ENCODE measurements at places on chromosomes 1 and 21.
A peak's percentile ranks its signal among the peaks of the same experiment; 100 is the strongest.

DNA sequence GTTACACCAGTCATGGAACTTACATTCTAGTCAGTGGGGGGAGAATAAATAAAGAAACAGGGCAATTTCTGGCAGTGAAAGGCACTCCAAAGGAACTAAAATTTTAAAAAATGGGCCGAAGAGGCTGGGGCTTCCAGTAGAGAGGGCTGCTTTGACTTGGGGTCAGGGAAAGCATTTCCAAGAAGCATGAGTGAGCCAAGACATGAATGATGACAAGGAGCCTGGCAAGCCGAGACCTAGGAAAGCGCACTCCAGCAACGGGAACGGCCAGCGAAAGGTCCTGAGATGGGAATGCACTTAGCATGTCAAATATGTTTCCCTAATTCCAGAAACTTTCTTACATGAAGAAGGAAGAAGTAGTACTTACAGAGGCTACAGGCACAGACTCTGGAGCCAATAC is 95.4 kb upstream of the NGF start:
- DNase-seq, result no peak

GRCh38 chr21:15592271-15592860 is 137.4 kb upstream of the USP25 start:
- DNase-seq, result peak; percentile 14

GRCh38 chr1:164876398-164877116 is 317.6 kb downstream of the PBX1 start:
- DNase-seq, result no peak

DNA sequence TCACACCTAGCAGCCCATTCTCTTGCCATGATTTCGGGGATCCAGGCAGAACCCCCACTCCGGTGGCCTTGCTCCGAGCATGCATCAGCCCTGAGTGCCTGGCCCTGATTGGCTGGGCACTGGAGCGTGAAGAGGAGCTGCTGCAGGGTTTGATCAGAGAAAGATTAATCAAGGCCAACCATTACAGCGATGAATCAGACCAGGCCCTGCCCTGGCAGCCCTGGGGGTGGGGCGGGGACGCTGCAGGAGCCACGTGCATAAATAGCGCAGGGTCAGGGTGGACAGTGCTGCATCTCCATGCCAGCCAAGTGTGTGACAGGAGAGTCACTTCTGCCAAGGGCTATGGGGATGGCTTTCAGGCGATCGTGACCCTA is 3.4 kb upstream of the FAM131C start:
- no peak for DNase-seq

DNA sequence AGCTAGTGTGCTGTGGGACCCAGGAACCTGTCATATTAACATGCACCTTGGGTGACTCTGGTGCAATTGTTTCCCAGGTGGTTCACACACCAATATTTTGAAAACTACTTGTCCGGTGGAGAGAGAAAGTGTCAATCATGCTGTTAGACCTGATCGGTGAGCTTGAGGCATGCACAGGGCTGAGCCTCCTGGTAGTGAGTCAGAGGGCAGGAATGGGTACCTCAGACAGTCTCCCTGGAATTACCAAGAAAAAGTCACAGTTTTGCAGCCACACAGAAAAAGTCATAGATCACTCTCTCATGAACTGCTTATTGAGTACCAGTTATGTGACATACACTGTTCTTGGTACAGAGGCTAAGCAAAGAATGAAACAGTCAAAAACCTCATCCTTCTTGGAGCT is 140.1 kb upstream of the NFIA start:
- no peak for DNase-seq

DNA sequence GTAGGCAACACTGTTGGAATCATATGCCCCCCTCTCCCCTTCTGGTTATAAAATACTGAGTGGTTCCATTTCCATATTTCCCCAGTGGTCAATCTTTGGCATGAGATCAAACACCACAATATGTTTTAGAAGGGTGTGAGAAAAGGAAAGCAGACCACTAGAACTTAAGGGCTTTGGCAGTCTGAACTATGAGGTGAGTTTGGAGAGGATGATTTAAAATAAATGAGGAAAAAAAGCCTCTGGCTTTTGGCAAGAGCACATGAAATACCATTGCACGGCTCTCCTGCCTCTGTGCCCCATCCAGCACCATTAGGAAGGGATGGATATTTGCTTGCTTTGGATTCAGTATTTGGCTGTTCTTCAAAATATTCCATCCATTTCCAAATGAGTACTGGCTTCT is 339.5 kb upstream of the C1orf87 start:
- no peak for DNase-seq

GRCh38 chr1:26327956-26328362 is 10.2 kb downstream of the CD52 start:
- no peak for DNase-seq

DNA sequence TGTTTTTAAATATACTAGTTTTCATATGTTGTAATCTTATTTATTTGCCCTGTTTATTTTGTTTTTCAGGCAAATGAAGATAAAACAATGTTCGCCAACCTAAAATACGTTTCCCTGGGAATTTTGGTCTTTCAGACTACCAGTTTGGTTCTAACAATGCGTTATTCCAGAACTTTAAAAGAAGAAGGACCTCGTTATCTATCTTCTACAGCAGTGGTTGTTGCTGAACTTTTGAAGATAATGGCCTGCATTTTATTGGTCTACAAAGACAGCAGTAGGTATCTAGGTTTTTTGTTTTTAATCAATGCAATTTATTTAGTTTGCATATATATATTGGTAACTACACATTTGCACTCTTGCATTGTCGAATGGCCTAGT is 23.7 kb downstream of the SLC35A3 start:
- no peak for DNase-seq

GRCh38 chr1:101410048-101410878 is 173.4 kb downstream of the S1PR1 start:
- no peak for DNase-seq

DNA sequence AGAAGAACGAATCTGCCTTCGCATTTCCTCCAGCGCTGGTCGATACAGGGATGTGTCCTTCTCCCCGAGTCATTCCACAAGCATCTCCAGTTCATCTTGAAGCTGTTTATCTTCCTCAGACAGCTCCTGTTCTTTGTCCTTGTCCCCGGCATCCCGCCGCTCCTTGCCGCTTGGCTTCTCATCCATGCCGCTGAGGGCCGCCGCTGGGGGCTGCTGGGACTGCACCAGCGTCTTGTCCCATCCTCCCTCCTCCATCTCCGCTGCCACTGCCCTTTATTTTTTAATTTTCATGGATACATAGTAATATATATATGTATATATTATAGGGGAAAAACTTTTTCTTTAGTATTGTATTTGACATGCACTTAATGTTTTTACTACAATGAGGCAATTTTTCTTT is 53.4 kb downstream of the FMN2 start:
- no peak for DNase-seq

- DNase-seq, result peak; percentile 38
Observed at GRCh38 chr1:111920221-111921024, 69.0 kb downstream of the KCND3 start.

- DNase-seq, result no peak
Observed at GRCh38 chr1:155652951-155653350, 35.6 kb downstream of the YY1AP1 start.

- DNase-seq, result no peak
Observed at GRCh38 chr1:90558126-90558525, 159.0 kb downstream of the BARHL2 start.

GRCh38 chr1:2275796-2276536 is 47.8 kb downstream of the SKI start:
- no peak for DNase-seq

- no peak for DNase-seq
Observed at GRCh38 chr1:65048335-65048734, 82.0 kb upstream of the JAK1 start.

DNA sequence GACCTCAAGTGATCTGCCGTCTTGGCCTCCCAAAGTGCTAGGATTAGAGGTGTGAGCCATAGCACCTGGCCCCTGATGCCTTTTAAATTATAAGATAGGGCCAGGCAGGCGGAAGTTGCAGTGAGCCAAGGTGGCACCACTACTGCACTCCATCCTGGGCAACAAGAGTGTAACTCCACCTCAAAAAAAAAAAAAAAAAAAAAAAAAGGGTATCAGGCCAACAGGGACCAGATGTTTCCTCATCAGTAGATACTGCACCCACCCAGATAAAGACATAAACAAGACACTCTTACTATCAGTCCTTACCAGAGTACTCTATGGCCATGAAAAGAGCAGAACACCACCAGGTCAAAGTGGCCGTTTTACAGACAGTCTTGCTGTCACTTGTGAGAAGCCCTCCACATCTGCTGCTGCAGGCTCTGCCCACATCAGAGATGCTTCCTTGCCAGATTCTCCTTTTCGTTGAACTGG is 3.3 kb downstream of the C21orf58 start:
- no peak for DNase-seq

DNA sequence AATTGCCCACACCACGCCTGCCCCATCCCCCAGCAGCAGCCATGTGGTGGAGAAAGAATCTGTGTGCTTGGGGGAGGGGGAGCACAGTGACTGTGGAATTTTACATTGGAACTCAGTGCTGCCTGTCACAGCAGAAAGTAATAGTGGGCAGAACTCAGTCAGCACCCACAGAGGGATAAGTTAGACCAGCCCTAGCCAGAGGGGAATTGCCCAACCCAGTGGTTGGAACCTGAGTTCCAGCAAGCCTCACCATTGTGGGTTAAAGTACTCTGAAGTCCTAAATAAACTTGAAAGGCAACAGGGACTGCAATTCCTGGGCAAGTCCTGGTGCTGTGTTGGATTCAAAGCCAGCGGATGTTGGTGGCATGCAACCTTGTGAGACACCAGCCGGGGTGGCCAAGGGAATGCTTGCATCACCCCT is 88.8 kb downstream of the MRPL39 start:
- DNase-seq, result no peak

GRCh38 chr1:208118841-208119606 is 125.2 kb downstream of the PLXNA2 start:
- DNase-seq, result no peak

DNA sequence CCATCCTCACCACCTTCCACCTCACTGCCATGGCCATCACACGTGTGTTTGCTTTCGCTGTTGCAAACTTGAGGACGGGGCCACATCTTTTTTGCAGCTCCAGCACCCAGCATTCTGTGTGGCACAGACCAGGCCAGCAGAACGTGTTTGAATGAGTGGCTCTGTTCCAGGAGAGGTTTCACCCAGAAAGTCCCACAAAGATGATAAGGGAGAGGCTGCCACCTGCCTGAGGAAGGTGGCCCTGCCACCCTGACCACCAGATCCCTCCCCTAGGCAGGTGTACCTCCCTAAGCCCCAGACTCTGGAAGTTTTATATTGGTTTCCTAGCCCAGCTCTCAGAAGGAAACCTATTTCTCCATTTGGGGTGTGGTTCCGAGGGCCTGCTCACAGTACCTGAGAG is 252.1 kb downstream of the KAZN start:
- no peak for DNase-seq

DNA sequence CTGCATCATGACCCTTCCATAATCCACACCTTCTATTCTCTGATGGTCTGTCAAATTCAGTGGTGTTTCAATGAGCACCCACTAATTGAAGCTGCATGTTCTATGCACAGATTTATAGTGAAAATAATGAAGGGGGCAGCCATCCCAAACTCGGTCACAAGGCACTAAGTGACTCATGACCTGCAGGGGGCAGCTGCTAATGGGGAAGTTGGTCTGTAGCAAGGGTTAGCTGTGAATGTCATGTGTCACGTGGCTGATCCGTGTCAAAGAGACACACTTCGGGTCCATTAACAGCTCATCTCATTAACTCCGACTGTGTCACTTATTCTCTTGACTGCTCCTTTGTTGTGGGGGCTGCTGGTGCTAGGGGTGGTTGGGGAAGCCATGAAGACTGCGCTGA is 306.6 kb downstream of the PCP4 start:
- DNase-seq, result no peak

GRCh38 chr1:165914136-165914798 is 86.9 kb downstream of the UCK2 start:
- peak; percentile 69 for DNase-seq

DNA sequence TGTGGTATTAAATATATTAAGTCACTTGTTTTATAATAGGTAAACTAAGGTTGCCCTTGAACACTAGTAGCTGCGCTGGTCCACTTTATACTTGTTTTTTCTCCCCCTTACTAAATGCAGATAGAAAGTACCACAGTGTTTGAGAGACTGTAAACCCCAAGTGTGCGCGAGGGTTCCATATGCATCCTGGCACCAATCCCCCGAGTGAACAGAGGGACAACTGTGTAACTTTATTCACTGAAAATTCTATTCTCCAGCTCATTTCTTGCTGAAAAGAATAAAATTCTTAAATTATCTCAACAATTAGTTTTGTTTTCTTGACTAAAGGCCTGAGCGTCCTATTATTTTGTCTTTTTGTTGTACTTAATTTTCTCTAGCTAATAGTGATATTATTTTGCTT is 1.9 kb downstream of the RSRP1 start:
- no peak for DNase-seq

DNA sequence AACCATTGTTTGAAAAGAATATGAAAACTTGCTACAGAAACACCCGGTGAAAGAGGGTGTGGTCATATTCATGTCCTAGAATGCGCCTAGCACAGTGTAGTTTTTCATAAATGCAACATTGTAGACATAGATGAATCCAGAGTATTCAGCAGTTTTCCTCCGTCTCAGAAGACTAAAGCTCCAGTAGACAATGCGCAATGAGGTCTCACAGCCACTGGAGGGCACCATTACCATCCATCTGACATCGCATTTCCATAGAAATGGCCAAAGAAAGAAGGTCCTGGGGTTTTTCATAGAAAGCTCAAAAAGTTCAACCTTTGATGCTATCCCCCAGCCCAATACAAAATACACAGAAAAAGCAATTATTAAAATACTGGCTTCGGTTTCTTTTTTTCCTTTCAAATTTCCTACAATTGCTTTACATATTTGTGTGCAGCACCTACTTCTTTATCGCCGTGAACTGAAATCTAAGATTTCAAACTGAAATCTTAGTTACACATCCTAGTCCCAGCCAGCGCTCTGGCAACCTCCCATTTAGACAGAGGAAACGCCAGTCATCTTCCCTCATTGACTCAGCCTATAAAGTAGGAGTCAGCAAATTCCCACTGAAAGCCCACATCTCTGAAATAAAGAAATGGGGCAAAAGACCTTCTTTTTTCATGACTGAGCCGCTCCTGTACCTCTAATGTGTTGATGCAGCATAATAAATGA is 3.9 kb upstream of the CD58 start:
- peak; percentile 75 for DNase-seq

- DNase-seq, result no peak
Observed at GRCh38 chr1:207999972-208000371, 89.0 kb upstream of the CD34 start.

DNA sequence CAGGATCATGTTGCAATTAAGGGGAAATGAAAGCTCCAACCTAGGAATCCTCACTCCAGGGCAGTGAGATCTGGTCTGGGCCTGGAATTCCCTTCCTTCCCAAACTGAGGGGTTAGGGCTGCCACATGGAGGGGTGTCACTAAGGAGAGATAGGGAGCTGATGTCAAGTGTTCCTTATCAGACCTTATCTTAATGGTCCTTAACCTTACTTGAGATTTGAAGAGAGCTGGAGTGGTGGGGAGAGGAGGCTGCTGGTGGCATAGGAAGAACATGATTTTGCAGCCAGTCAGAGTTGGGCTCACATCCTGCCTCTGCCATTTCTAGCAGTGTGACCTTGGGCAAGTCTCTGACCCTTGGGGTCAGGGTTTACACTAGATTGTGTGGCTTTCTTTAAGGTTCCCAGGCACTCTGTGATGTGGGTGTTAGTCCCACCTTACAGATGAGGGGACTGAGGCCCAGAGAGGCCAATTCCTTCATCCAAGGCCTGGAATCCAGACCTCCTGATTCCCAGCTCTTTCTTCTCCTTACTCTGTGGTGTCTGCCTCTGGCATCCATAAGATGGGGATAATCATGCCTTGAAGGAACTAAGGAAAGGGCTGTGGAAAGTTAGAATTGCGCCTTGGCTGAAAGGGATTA is 56.3 kb upstream of the SYNC start:
- no peak for DNase-seq
